ENCODE measurements at places on chromosomes 6 and 20. TPM values are rescaled to one million over a fixed set of nuclear protein-coding genes. Genes with fewer than 3 reads are reported as not detected.

- DNase-seq = no peak
These were observed 36.9 kb downstream of the ARHGAP18 start for GRCh38 chr6:129672881-129673631.

DNA sequence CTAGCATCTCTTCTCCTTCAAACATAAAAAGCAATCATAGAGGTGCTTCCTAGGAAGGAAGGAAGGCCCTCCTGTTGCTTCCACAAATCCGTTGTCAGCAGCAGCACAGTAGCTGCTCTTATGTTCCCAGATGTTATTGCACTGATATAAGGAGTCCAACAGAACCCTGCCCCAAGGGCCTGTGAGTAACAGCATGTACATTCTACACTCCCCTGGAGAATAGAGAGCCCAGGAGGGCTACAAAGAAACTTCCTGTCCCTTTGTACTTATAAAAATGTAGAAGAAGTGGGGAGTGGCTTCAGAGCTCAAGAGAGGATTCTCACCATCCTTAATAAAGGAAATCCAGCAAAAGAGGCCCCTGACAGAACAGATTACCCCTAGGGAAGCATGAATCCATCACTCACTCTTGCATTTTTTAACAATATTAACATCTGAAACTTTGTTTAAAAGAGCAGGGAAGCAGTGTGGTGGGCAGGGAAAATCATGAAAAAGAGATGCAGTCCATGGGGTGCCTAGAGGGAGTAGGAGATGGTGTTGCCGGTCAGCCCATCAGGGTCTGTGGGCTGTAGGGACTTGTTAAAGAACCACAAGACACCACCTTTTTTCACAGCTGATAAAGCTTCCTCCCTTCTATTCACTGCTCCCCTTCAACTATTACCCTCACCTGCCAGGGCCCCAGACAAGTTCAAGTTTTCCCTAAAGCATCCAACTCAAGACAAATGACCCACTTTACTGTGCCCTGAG lies 104.5 kb upstream of the ADGRF1 start:
- DNase-seq = no peak

Gene BPIFB3
- not detected for total RNA-seq

- DNase-seq = no peak
These were observed 28.5 kb downstream of the KDM1B start for GRCh38 chr6:18183766-18184165.

- DNase-seq = no peak
These were observed 334.1 kb upstream of the KCNQ5 start for GRCh38 chr6:72287801-72288200.

Gene MTFR2
- 0.70 TPM for total RNA-seq

Gene SLC23A2
- 9.8 TPM for total RNA-seq

Gene C20orf204
- total RNA-seq = 0.07 TPM

GRCh38 chr20:35767683-35768481 lies 3.9 kb upstream of the PHF20 start:
- peak; percentile 85 for DNase-seq

GRCh38 chr6:17381424-17382147 lies 11.8 kb upstream of the CAP2 start:
- DNase-seq = no peak

- peak; percentile 72 for DNase-seq
These were observed 108.5 kb downstream of the LY86 start for GRCh38 chr6:6696867-6697531.

Gene ADGB
- not detected for total RNA-seq

- DNase-seq = no peak
These were observed 350.2 kb upstream of the IMPG1 start for GRCh38 chr6:76422511-76423213.

DNA sequence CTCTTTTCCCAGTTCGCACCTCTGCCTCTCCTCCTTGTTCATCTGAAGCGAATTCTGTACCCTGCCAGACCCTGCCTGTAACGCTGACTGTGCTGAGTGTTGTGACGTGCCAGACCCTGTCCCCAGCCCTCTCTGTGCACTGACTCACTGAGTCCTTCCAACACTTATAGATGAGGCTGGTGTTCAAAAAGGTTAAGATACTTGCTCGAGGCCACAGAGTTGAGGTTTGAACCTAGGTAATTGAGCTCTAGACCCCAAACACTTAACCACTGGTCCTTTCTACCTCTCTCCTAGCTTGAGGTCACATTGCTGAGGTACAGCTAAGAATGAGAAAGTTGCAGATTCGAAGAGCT lies 45.7 kb upstream of the NEDD9 start:
- DNase-seq = no peak

Gene NRSN2
- total RNA-seq = 30.7 TPM

Gene SIRPD
- not detected for total RNA-seq

Gene CGA
- total RNA-seq = 0.52 TPM

Gene CTCFL
- not detected for total RNA-seq

DNA sequence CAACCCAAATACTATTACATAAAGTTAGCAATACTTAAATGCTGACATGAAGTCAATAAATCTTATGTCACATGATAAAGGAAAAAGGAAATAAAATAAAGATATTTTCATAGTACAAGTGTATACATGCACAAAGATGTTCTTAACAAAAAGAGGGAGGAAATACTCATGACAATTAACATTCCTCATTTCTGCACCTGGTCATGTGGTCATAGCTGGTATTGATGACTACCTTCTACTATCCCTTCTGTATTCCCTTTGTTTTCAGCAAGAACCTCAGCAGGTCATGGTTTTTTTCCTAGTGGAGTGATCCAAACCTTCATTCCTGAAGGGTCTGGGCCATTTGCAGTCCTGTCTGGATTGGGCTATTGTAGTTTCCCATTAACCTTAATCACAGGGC lies 43.5 kb upstream of the FYN start:
- no peak for DNase-seq

- DNase-seq = no peak
These were observed 28.3 kb downstream of the SLC2A4RG start for GRCh38 chr20:63767886-63768285.

Gene MAP7
- 1.0 TPM for total RNA-seq

DNA sequence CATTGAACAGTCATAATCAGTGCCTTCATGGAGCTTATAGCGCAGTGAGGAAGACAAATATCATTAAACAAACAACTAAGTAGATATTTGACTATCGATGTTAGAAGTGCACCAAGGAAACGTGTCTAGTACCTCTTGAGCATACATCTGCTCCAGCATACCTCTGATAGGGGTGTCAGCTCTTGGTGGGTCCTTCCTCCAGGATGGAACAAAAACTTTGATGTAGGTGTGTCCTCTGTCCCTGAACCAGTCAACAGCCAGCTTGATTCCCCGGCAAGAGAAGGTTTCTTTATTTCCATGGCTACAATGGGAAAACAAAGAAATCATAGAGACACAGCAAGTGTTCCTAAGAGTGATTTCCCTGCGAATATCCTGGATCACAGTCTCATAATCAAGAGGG lies 23.1 kb downstream of the ZC3H12D start:
- DNase-seq = no peak

Gene FAM83B
- total RNA-seq = 19.6 TPM

DNA sequence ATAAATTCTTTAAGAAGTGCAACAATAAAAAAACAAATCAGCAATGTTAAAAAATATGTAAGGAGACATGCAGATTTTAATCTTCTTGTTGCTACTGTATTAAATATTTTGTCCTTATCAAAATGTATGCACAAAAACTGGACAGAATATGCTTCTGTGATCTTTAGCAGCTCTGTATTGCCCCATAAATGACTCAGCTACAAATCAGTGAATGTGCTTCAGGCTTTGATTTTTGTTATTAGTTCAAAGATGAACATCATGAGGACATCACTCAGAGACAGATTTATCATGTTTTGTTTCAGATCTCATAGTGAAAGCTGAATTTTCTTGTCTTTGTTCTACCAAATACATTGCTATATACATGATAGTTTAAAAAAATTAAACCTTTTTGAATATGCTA lies 312.4 kb downstream of the GRIK2 start:
- DNase-seq = no peak

Gene MYLK2
- 0.12 TPM for total RNA-seq

- no peak for DNase-seq
These were observed 64.5 kb downstream of the CTNNBL1 start for GRCh38 chr20:37758332-37758731.

DNA sequence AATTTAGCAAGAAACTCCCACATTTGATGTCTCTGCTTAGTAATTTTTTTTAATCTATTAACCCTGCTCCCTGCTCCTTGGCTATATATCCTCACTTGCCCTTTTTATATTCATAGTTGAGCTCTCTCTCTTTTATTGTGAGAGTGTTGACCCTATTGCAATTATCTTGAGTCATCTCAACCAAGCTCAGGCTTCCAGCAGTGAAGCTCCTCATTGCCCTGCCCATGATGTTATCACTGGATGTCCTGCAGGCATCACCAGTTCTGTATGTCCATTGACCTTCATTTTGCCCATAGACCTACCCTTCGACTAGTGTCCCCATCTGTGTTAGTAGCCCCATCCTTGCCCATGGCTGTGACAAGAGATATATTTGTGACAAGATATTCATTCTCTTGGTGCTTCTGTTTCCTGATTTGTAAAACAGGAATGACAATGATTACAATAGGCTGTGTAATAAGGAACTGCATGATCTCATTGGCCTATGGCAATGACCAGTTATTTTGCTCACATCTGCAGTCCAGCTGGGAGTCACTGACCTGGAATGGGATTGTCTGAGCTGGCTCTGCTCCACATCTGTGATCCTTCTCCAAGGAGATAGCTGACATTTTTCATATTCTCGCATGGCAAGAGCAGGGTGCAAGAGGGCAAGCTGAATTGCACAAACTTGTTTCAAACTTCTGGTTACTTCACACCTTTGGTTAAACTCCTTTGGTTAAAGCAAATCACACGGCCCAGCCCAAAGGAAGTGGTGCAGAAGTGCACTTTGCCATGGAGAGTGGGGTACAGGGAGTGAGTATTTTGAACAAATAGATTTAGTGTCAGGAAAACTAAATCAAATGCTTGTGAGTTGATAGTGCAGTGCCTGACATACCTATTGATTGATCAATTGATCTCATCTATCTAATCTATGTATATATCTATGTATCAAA lies 47.7 kb upstream of the CST5 start:
- DNase-seq = no peak

- DNase-seq = no peak
These were observed 109.1 kb downstream of the UTRN start for GRCh38 chr6:144394210-144394609.

Gene MRPS26
- 45.4 TPM for total RNA-seq

Gene CST4
- total RNA-seq = not detected

DNA sequence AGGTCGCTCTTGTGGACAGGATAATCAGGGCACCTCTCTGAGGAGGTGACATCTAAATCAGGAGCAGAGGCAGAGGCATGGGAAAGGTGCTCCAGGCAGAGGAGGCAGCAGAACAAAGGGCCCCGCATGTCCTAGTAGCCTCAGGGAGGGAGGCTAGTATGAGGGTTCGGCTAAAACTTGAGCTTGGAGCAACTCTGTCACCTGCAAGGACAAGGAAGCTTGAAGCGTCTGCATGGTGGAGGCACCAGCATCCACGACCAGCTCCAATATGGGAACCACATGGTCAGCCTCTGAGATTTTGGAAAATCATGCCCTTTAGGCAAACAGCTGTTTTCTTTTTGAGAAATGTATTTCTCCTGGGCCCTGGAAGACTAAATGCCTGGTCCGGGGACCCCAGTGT lies 13.0 kb upstream of the MPC1 start:
- no peak for DNase-seq

DNA sequence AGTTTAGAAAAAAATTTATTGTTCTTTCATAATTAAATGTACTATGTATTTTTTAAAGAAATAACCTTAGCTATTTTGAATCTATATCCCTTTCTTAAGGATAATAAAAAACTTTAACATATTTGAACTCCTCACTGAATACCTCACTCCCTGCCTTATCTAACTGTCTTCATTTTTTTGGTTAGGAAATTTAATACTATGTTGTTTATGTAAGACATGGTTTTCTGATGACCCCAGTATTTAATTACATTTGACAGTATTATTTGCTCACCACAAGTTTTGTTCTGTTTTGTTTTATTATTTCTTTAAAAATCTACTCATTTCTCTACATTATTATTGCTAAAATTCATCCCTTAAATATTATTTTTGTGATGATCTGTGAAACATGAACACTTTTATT lies 394.4 kb upstream of the ADGRB3 start:
- DNase-seq = no peak

Gene MLN
- not detected for total RNA-seq

- DNase-seq = no peak
These were observed 116.7 kb upstream of the PRSS16 start for GRCh38 chr6:27130668-27131428.

- DNase-seq = no peak
These were observed 73.4 kb upstream of the FBXO30 start for GRCh38 chr6:145887969-145888368.

Gene PXT1
- total RNA-seq = not detected

- no peak for DNase-seq
These were observed 12.9 kb upstream of the GMNN start for GRCh38 chr6:24761851-24762250.

GRCh38 chr20:51460569-51461265 lies 81.8 kb downstream of the NFATC2 start:
- no peak for DNase-seq

DNA sequence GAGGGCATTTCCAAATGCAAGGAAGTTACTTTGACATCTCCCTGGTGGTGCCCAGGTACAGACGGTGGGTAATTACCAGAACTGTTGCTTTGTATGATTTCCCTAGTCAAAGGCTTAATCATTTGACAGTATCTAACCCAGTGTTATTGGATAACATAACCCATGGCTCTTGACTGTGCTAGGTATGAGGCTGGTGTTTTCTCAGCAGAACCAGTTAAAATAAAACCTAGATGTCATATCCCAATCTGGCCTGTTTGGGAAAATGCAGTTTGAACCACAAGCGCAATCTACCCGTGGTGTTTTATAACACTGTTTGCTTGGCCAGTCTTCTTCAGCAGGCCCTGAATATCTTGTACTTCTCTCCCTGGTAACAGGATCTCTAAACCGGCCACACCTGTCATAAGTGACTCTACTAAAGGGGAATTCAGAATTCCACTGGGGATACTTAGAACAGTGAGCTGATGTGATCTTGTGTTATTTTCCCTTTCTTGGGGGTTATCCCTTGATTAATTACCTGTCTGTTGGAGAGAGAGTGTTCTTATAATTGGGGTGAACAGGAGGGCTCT lies 32.8 kb downstream of the PPP1R14C start:
- no peak for DNase-seq

DNA sequence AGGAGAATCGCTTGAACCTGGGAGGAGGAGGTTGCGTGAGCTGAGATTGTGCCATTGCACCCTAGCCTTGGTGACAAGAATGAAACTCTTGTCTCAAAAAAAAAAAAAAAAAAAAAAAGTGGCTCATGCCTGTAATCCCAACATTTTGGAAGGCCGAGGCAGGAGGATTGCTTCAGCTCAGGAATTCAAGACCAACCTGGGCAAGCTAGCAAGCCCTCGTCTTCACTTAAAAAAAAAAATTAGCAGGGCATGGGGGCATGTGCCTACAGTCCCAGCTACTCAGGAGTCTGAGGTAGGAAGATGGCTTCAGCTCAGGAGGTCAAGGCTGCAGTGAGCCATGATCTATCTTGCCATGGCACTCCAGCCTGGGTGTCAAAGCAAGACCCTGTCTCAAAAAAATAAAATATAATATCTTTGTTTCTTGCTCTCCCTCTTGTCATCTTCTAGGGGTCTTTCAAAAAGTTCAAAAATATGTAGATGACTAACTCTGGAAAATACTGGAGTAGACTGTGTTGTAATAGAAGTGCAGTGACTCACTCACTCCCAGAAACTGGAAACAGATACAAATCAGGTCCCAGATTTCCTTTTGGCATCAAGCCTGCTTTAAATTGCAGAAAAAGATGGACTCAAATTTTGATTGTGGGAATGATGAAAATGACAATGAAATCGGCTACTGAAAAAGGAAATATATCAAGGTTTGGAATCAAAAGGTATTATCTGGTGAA lies 2.8 kb upstream of the GINM1 start:
- DNase-seq = no peak

GRCh38 chr6:146267946-146268345 lies 239.1 kb downstream of the GRM1 start:
- DNase-seq = no peak

Gene TREML1
- total RNA-seq = not detected

Gene DNAH8
- total RNA-seq = not detected

All from right atrium auricular region (tissue), 2 donors.